Cerebellar nuclear complex (tissue), 1 donor: ENCODE measurements at places on chromosomes 2 and 18.

- DNase-seq = no peak
These were observed 117.5 kb downstream of the ATP9B start for GRCh38 chr18:79186649-79187048.

GRCh38 chr18:50432915-50433314 lies 58.1 kb downstream of the SKA1 start:
- no peak for DNase-seq

DNA sequence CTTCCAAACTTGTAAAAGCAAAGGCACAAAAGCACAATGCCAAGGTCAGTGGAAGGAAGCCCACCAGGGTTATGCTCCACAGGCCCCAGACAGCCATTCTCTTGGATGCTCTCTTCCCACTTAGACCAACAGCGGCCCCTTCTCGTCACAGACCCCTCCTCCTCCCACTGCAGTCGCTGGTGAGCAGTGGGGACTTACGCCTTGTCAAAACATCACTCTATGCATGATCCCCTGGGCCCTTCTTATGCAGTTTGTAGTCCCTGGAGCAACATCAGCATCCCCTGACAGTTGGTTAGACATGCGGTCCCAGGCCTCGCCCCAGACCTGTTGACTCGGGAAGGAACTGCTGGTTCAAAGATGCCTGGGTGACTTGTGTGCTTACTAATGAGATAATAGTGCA lies 376.0 kb upstream of the KLHL29 start:
- no peak for DNase-seq

- no peak for DNase-seq
These were observed 24.0 kb upstream of the SLC39A10 start for GRCh38 chr2:195632856-195633572.

DNA sequence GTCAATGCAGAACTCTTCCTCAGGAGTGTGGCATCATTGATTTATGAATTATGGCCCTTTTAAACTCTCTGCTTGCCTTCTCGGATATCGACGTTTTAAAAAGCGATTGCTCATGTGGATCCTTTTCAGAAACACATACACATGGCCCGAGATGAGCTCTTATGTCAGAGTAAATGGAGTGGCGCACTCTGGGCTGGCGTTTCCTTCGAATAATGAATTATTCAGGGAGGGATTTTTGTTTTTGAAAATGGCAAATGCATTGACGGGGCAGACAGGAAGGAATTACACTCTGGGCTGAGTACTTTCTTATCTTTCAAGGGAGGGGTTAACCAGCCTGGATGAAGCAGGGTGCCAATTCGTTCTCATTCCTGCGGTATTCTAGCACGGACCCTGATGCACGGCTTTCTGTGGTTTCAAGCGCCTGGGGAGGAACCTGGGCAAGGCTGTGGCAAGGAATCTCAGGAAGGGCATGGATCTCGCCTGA lies 142.7 kb downstream of the PRKCE start:
- DNase-seq = no peak

GRCh38 chr2:29343830-29344229 lies 228.6 kb downstream of the CLIP4 start:
- no peak for DNase-seq

DNA sequence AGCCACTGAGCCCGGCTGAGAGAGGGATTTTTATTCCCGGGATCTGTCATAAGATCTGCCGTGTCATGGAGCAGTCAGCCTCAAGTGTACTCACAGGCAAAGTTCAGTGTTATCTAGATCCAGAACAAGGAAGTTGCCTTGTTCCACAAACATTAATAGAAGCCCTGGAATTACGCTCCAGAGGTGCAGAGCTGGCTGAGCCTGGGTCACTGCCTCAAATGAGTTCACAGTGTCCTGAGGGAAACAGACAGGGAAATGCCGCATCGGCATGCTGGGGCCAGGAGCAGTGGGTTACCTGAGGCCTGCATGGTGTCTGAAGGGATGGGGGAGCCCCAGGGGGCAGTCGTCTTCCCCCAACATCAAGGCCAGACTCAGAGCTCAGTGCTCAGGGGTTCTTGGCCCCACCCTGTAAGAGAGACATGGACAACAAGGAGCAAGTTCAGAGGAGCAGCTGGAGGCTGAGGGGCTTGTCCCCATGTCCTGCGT lies 42.7 kb upstream of the ODC1 start:
- DNase-seq = no peak

DNA sequence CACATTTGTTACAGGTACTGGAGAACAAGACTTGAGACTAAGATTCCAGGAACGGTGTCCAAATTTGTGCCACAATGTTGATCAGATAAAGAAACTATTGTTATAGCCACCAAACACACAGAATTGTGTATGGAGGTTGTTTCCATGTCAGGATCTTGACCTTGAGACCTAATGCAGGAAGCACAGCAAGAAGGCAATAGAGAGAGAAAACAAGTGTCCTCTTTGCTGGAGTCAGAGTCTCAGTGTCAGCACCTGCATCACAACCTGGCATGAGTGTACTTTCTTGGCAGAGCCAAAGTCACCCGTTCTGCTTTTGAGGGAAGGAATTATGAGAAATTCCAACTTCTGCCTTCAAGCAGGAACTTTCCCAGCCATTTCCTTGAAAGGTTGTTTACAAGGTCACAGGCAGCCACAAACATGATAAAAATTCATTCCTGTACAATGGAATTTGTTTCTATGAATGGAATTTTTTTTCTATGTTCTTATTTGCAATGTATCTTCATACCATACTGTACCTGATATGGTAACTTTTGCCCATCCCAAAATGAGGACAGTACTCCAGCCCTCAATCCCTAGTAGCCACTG lies 118.4 kb downstream of the PKP4 start:
- DNase-seq = no peak

- DNase-seq = no peak
These were observed 96.4 kb downstream of the ANKRD12 start for GRCh38 chr18:9232977-9233376.

- no peak for DNase-seq
These were observed 1561.5 kb upstream of the ZEB2 start for GRCh38 chr2:146081459-146081858.

DNA sequence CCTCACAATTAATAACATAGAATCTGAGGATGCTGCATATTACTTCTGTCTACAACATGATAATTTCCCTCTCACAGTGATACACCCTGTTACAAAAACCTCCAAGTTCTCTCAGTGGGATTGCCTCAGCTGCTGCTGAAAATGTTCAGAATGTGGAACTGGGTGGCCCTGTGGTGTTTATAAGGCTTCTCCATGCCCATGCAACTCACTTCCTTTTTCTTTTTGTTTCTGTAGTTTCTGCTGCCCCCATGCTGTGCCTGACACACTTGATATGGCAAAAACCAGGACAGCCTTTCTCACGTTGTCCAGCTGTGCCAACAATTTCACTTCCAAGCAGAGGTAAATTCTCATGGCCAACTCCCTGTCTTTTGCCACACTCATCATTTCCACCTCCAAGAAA lies 206.2 kb downstream of the RPIA start:
- DNase-seq = no peak

- DNase-seq = no peak
These were observed 205.5 kb downstream of the FBXO15 start for GRCh38 chr18:73942081-73942625.

DNA sequence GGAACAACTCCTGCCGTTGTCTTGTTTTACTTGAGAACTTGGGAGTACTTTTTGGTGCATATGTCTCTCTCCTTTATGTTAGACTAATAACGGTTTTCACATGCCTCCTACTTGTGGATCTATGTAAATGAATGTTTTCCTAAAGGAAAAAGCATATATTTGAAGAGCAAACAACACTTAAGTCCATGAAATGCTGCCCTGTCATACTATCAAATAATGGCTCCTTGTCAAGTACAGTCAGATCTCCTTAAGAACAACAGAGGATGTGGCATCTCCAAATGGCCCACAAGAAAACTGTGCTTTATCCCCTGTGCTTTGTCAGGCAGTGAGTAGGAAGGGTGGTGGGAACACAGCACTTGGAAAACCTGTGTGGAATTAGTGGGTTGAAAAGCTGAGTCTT lies 198.2 kb downstream of the PTGR3 start:
- no peak for DNase-seq

GRCh38 chr2:56202381-56203121 lies 18.8 kb downstream of the CCDC85A start:
- DNase-seq = no peak

- no peak for DNase-seq
These were observed 92.6 kb downstream of the LYPD6 start for GRCh38 chr2:149422991-149423338.

DNA sequence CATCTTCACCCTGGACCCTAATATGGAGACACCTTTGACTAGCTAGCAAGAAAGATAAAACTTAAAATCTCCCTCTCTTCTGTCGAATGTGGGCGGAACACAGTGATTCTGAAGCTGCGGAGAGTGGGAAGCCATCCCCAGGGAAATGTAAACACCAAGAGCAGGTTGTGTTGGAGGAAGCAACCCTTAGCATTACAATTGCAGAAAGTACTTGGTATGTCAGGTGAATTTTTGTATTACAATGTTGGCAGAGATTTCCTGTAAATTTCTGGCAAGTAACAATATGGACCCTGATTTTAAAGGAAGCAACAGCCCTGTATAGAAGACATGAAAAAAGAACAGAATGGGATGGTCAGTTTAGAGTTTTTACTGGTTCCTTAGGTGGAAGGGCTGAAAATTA lies 35.8 kb downstream of the TSN start:
- no peak for DNase-seq

DNA sequence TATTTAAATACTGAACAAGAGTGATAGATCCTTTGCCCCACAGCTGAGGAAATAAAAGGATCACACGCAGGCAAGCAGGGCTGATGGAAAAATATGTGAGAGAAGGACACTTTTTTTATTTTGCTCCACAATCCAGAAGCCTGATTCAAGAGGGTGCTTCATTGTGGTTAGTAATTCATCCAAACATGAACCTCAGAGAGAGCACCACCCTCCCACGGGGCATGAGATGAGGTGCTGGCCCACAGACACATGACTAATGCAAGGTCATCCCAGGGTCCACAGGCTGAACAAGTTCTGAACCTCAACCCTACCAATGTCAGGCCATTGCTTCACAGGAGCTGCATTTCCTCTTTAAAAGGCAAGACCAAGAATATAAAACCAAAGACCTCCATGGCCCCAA lies 239.6 kb downstream of the MREG start:
- DNase-seq = no peak

DNA sequence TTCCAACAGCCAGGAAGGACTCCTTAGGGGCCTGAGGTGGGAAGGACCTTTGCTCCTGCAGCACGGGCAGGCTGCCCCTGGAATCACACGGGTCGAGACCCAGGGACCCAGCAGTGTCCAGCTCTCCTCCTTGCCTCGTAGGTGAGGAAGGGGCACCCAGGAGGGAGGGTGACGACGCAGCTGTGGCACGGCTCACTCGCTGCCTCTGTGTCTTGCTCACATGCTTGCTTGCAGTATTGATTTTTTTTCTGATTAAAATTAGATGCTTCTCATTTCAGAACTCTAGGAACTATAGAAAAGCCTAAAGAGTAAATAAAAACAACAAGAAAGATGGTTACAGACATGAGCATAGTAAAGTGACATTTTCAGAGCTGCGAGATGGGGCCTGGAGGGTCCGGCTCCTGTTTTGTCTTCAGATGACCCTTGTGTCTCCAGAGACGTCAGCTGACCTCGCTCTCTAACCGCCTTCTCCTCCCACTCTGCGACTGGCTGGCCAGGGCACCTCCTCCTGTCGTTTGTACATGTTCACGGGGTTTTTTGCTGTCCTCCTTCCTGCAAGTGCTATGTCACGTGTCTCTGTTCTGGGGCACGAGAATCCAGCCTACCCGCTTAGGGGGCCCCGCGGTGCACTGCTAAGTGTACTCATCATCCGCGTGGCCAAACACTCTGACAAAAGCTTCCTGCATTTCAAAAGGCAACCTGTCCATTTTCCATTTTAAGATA lies 65.7 kb upstream of the ZNF236 start:
- DNase-seq = no peak

GRCh38 chr18:48962252-48962993 lies 11.7 kb upstream of the SMAD7 start:
- no peak for DNase-seq

- no peak for DNase-seq
These were observed 1149.1 kb upstream of the NRXN1 start for GRCh38 chr2:52181080-52181479.

- DNase-seq = no peak
These were observed 35.6 kb upstream of the BCL11A start for GRCh38 chr2:60589104-60589503.

DNA sequence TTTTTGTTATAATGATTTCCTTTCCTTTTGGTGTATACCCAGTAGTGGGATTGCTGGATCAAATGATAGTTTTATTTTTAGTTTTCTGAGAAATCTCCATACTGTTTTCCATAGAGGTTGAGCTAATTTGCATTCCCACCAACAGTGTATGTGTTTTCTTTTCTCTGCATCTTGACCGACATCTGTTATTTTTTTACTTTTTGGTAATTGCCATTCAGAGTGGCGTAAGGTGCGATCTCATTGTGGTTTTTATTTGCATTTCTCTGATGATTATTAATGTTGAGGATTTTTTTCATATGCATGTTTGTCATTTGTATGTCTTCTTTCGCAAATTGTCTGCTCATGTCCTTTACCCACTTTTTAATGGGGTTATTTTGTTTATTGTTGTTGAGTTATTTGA lies 58.1 kb downstream of the ARHGAP25 start:
- DNase-seq = no peak

GRCh38 chr18:57218281-57218680 lies 71.4 kb downstream of the BOD1L2 start:
- no peak for DNase-seq

- DNase-seq = peak; percentile 97
These were observed at the start of gene SYT4 for GRCh38 chr18:43277164-43277600. TSS of gene SYT4 (minus strand) at chr18:43277490. CDS start at chr18:43277281, 209 bp downstream.

- no peak for DNase-seq
These were observed 142.6 kb downstream of the MEIS1 start for GRCh38 chr2:66577321-66578053.

DNA sequence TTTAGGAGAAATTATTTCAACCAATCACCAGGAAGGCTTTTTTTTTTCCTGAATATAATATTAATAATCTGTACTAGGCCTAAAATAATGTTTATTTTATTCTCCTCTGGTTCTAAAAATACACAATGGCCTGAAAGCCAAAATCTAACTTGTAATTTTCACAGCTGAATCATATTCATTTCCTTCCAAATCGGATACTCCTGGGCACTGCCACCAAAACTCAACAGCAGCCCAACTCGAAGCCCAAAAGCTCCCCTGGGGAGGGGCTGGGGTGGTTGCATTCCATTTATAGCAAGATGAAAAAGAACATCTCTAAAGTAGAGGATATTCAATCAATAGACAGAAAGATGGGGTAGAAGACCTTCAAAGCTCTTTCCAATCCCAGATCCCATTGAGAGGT lies 100.5 kb upstream of the SETBP1 start:
- no peak for DNase-seq
